ENCODE measurements at places on chromosomes 3 and 15.

DNA sequence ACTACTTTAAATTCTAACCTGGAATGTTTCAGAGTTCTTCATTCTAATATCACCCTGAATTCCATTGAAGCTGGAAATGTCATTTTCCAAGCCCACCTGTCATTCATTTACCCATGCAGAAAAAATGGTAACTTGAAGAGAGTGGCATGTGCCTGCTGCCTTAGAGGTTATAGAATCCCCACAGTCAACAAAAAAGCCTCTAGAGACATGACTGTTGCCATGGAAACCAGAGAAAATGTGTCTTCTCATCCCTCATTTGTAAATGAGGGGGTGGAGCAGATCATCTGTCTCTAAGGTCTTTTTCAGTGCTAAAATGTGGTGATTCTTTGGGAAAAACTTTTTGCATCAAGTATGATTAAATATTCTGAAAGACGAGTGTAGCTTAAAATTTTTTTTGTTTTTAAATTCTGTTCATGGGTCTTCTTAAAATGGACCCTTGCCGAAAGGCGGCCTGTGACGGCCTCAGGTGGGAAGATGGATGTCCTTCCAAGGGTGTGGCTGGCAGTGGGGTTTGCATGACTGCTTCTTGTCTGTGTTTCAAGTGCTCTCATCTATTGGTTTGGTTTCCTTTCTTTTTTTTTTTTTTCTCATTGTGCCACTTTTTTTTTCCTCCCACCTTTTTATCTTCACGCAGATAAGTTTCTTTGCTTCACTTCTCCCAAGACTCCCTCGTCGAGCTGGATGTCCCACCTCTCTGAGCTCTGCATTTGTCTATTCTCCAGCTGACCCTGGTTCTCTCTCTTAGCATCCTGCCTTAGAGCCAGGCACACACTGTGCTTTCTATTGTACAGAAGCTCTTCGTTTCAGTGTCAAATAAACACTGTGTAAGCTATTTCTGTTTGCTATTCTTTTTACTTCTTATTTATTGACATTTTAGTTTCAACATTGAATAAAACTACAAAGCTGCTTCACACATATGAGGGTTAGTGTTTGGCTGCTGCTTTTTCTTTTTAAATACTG, 23.0 kb downstream of the TPM1 start:
- no peak for DNase-seq

DNA sequence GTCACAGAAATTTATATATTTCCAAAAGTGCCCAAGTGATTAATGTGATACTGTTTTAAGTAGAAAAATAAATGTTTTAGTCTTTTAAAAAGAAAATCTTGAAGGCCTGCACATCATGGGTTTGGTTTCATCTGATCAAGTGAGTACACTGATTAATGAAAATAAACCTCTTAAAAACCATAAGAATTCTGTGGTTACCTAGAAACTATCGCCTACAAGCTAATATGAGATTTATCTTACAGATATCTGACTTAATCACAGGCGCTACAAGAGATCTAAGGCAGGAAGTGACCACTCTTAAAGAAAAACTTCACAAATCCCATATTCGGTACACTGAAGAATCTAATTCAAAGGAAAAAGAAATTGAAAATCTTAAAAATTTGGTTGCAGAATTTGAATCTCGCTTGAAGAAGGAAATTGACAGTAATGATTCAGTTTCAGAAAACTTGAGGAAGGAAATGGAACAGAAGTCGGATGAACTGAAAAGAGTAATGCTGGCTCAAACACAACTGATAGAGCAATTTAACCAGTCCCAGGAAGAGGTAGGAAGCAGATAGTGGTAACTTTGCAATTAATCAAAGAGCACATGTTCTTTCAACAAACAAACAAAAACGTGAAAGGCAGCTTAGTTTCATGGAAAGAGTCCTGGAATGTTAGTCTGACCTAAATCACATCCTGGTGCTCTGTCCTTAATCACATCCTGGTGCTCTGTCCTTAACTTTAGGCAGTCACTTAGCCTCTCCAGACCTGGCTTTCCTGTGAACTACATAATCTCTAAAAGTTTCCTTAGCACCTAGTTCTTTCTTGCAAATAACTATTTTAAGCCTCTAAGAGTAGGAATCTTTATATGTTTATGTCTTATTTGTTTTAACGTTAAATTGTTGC, 131.8 kb downstream of the CCNL1 start:
- no peak for DNase-seq

DNA sequence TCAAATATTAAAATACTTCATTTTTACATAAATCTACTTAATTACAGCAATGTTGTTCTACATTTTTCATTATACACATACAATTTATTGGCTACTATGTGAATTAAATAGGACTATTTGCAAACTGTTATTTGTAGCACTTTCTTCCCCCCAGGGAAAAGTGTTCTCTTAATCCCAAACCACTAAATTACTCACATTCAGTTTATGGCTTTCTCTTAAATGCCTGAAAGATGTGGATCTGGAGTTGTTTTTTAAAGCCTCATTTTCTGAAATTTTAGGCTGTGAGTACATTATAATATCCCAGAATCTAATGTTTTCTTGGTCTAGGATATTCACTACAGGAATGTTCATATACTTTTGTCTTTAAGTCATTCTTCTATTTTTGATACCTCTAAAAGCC, 32.7 kb downstream of the PRTG start:
- no peak for DNase-seq

DNA sequence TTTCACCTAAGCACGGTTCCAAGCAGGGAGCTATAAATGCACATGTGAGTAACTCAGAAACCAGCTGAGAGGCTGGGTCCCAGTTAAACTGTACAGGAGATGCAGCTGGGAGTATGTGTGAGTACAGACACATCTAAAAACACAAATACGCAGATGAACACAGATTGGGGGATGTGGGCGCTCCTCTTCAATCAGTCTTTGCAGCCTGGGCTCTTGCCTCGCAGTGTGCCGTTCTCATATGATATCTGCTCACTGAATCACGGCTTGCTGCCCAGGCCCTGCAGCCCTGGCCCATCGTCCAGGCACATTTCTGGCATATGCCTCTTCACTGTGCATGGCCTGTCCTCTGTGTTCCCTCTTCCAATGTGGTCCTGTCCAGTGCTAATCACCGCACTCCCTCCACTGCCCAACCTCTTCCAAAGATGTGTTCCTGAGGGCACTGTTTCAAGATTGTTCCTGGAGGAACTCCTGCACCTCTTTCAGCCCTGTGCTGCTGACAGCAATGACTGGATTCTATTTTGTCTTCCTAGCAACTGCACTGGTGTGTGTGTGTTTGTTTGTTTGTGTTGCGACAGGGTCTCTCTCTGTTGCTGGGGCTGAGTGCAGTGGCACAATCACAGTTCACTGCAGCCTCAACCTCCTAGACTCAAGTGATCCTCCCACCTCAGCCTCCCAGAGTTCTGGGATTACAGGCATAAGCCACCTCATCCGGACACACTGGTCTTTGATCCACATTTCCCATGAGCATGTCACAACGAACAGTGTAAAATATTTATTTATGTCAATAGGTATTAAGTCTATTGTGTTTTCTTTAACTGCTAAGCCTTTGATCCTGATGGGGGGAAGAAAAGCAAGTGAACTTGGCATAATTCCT, 17.0 kb downstream of the CA12 start:
- no peak for DNase-seq

DNA sequence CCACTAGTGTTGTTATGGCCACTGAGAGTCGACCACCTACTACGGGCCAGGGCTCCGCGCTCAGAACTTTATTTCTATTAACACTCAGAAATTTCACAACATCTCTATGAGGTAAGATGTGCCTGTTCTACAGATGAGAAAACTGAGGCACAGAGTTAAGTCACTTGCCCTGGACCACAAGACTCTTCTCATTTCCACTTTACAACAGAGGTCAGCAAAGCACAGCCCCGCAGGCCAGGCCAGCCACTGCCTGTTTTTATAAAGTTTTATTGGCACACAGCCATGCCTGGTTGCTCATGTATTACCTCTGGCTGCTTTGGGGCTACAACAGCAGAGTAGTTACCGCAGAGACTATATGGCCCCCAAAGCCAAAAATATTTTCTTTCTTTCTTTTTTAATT, 503.6 kb downstream of the SHQ1 start:
- DNase-seq: no peak

DNA sequence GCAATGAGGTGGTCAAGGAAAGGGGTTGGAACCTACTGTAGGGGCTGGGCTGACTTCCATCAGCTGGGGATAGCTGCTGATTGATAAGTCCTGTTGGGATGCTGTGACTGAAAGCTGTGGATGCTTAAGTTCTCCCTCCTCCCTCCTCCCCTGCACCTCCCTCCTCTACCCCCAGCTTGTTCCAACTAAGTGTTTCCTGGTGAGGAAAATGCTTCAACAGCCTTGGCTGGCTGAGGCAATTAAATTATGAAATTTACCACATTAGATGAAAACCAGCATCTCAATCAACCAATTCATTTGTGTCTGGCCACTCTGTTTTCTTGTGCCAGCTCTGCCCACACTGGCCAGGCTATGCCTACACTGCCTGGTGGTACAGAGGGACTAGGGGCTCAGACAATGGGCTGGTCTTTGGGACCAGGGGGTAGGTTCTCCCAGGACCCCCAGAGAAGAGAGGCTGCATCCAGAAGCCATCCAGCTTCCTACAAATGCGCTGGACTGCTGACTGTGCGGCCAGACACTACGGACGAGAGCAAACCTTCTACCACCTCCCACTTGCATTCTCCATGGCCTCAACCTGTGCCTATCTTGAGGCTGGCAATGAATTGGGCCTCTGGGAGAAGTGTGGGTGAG, 2.5 kb downstream of the KLHL25 start:
- DNase-seq: no peak

GRCh38 chr15:70670680-70671079, 92.7 kb downstream of the UACA start:
- no peak for DNase-seq

- DNase-seq: peak; percentile 58
Measured at GRCh38 chr15:69468241-69469121, 15.9 kb downstream of the RPLP1 start.

GRCh38 chr3:141074529-141074928, 23.4 kb downstream of the SPSB4 start:
- DNase-seq: no peak

DNA sequence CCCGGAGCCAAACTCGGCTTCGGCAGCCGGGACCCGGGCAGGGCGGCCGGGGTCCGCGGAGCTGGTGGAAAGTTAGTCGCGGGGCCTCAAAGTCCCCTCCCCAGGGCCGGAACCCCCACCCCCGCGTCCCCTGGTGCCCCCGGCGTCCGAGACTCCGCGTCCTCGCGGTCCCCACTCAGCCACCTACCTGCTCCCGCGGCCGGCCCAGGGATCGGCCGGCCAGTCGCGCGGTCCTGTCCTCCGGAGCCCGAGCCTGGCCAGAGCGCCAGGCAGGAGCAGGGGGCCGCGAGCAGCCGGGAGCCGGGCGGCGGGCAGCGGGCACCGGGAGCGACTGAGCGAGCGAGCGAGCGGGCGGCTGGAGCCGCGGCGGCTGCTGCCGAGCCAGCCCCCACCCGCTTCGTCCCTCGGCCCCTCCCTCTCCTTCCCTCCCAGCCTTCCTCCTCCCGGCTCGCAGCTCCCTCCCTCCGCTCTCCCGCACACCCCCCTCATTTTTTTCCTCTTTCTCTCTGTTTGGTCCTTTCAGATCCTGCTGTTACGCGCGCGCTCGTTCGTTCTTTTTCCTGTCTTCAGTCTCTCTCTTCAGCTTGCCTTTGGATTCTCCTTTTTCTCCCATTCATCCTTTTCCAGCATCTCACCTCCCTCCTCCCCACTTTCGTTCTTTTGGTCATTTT, at the start of gene MEGF11:
Gene MEGF11 (minus strand): TSS at position 333 of the 671 bp plus-strand sequence. CDS start 125,347 bp downstream, outside the sequence.
- DNase-seq: no peak

GRCh38 chr3:196991581-196992460, 23.2 kb upstream of the PIGZ start:
- no peak for DNase-seq

- no peak for DNase-seq
Measured at GRCh38 chr15:43930556-43930955, 103.8 kb downstream of the WDR76 start.

DNA sequence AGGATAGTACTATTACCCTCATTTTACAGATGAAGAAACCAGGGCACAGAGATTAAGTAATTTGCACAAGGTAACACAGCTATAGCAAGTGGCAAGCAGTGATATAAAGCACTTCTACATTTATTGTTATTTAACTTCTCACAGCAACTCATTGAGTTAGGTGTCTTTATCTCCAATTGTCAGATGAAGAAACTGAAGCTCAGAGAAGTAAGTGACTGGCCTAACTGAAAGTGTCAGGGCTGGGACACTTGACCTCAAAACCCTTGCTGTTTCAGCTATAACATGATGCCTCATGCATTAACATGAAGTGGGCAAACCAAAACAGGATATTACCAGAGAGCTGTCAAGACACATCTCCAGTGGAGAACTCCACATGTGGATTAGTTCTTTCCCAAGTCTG, 65.8 kb upstream of the LEKR1 start:
- DNase-seq: no peak

DNA sequence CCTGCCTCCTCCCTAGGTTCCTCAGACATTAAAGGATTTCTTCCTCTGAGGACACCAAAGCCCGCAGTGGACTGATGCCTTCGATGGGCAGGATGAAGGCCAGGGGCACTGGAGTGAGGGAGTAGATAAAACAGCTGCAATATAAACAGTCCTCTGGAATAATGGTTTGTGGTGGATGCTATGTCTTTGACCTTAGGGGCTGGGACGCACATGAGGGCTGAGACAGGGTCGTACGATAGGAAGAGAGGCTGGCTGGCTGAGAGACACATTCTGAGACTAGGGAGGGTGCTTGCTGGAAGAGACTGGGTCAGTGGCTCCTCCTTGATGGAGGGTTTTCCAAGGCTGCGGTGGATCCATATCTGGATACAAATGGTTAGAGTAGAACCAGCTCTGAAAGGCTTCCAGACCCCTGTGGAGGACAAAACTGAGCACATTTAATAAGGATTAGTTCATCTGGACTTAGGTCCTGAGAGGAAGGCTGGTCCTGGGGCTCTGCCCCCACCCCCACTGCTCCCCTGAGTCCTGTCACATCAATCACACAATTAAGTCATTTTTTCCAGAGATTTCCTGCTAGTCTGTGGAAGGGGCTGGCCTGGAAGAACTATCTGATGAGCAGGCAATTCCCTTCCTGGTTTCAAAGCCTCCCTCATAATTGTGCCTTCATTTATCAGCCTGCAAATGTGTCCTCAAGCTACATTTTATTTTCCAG, 15.8 kb downstream of the TBC1D21 start:
- DNase-seq: no peak

- DNase-seq: no peak
Measured at GRCh38 chr3:46089237-46090011, 62.1 kb upstream of the XCR1 start.

GRCh38 chr3:198017090-198017489, 57.1 kb downstream of the LMLN start:
- DNase-seq: no peak

DNA sequence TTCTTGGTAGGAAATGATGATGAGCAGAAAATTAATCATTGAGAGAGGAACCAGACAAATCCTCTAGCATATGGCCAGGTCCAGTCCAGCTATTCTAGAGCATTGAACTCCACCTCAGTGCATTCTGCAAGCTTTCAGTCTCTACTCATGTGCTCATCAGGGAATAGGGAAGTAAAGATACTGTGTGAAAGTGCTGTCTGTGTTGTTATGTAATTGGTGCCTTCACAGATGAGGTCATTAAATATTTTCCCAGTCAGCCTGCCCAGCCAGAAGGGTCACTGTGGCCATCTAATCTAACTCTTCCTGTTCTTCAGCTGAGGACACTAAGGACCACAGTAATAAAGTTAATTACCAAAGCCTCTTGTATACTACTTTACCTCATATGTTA, 28.2 kb downstream of the C3orf62 start:
- DNase-seq: no peak

- no peak for DNase-seq
Measured at GRCh38 chr15:67545864-67546263, 3.4 kb downstream of the MAP2K5 start.
